Ammon's horn (tissue), 1 donor: ENCODE measurements at places on chromosomes 1 and 21.

- no peak for DNase-seq
Measured at GRCh38 chr1:45820788-45821187, 17.4 kb downstream of the MAST2 start.

DNA sequence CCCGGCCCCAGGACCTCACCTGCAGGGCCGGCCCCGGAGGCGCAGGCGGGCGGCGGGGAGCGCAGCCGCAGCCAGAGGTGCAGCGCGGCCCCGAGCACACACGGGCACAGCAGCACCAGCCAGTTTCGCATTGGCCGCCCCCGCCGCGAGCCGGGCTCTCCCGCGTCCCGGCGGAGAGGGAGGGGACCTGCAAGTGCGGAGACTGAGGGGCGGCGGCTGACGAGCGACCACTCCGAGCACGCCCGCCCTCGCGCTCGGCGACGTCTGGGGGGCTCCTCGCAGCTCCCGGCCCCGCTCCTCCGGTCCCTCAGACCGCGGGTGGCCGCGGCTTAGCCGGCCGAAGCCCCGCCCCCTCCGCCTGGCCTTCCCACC lies at the start of gene B3GALNT2:
Gene B3GALNT2, minus strand, starts transcription at position 331 of the 372 bp plus-strand sequence. Its CDS starts 200 bp downstream, at position 131.
- no peak for DNase-seq

DNA sequence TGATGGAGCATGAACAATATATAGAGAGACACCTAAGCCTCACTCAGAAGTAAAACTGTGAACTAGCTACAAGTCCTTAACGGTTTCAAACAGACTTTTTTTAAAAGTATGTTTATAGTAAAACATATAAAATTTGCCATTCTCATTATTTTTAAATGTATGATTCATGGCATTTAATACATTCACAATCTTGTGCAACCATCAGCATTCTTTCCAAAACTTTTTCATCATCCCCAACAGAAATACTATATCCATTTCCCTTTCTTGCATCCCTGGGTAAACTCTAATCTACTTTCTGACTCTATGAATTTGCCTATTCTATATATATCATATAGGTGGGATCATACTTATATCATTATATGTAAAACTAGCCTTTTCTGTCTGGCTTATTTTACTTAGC lies 25.5 kb downstream of the EVI5 start:
- no peak for DNase-seq

- no peak for DNase-seq
Measured at GRCh38 chr1:172980456-172980855, 70.3 kb downstream of the TNFSF18 start.

DNA sequence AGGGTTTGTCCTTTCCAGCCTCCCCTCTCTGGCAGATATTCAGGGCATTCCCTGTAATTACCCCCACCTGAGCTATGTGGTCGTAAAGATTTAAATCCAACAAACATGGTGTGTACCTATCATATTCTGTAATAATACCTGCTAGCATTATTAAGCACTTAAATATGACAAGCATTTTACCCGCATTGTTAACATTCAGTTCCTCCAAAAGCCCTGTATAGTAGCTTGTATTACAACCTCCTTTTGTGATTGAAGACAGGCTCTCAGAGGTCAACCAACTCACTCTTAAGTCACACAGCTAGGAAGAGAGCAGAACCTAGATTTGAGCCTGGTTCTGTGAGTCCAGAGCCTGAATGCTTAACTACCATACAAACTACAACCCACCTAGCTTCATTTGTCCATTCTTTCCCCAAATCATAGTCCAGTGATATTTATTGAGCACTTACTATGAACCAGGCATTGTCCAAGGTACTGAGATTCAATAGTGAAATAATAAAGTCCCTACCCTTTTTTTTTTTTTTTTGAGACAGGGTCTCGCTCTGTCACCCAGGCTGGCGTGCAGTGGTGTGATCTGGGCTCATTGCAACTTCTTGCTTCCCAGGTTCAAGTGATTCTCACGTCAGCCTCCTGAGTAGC lies 13.8 kb upstream of the KDM4A start:
- no peak for DNase-seq

DNA sequence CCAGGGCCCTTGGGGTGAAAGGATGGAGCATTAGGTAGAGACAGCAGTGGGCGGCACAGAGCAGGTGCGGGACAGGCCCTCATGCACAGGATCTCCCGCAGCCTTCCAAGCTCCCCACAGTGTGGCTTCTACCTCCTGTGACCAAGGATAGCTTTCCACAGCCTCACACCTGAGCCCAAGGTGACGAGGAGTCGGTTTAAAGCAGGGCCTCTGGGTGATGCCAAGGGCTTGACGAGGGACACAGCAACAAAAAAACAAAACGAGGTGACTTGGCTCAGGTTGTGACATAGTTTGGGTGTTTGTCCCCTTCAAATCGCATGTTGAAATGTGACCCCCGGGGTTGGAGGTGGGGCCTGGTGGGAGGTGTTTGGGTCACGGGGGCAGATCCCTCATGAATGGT lies 15.3 kb downstream of the RSPH1 start:
- no peak for DNase-seq
